ENCODE measurements at places on chromosomes 11 and 22.

DNA sequence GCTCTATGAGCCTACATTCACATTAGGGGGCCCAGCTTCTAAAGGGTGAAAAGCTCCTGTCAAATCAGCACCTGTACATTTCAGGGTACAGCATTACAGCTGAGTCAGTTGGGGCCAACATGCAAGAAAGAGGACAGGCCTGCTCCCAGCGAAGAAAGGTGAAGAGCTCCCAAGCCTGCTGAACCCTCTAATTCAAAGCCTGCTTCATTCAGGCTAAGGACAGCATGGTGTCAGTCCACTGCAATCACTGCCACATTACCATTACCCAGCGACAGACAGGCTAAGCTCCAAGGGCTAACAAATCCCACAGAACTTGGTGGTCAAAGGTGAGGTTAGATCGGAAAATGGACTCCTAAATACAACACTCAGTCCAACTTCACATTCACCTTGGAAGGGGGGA, 65.4 kb upstream of the CHRM4 start:
- no peak for DNase-seq

- DNase-seq, result no peak
Measured at GRCh38 chr22:22110548-22111266, 128.1 kb upstream of the TOP3B start.

DNA sequence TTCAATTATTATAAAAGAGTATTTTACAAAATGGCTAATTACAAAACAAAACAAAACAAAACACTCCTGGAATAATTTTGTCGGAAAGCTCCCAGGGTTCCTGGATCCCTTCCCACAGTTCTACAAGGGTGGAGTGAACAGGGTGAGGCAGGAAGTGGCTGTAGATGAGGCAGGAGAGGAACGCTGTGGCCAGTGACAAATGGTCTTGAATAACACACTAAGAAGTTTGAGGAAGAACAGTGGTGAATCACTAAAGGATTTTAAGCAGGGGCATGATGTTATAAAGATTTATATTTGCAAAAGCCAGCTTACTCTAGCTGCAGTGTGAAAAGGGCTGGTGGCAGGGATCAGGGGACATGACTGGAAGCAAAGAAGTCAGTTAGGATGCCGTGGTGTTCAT, 33.8 kb upstream of the APOA1 start:
- no peak for DNase-seq

- DNase-seq, result no peak
Measured at GRCh38 chr11:35179466-35180135, 40.6 kb downstream of the CD44 start.

DNA sequence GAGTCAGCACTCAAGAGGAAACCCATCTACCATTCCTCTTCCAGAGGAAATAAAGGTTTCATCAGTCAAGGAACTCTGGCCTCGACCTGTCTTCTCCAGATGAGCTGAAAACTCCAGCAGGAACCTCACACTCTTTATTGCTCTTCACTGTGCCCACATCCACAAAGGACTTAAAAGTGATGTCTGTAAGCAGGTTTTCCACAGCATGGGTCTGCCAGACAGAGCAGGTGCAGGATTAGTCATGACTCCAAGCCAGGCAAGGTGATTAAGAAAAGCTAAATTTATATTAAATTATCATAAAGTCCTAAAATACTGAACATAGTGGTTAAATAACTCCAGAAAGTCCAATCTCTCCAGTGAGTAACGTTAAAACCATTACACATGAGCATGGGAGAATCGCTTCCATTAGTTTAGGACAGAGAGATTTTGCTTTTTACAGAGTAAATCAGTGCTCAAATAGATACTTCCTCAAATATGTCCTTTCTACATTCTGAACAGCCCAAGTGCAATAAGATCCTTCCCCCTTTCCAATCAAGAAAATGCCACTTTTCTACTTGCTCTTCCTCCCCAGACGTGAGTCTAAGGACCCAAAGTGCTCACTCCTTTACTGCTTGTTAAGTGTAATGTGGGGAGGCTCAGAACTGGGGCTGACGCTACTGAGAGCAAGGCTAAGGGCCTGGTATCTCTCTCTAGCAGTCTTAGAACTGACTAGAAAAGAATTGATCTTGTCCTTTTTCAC, 10.7 kb upstream of the CKAP5 start:
- DNase-seq, result no peak
